ENCODE measurements at places on chromosomes 7 and 10. TPM values are rescaled to one million over a fixed set of nuclear protein-coding genes. Genes with fewer than 3 reads are reported as not detected.

C7orf57 gene
- total RNA-seq = 0.24 TPM

FGFBP3 gene
- total RNA-seq = 0.97 TPM

UFSP1 gene
- total RNA-seq = 7.9 TPM

FAM3C gene
- 71.1 TPM for total RNA-seq

COL26A1 gene
- not detected for total RNA-seq

FLNC gene
- total RNA-seq = 107 TPM

CD36 gene
- 8.9 TPM for total RNA-seq

Measured in hair follicle dermal papilla cell (primary cell).